ENCODE measurements at places on chromosomes 6 and 20.
A peak's percentile ranks its signal among the peaks of the same experiment; 100 is the strongest.

- DNase-seq = no peak
- no peaks in the 10 kb centered on the region for H3K36me3 ChIP-seq
- peaks cover 6% of the 10 kb centered on the region for H3K4me1 ChIP-seq
Measured at GRCh38 chr20:38927902-38928578, 1.8 kb downstream of the FAM83D start.

GRCh38 chr6:36986704-36987047, 680 bp upstream of the MTCH1 start:
- peak overlapping the region; percentile 94 for H3K27ac ChIP-seq
- H3K36me3 ChIP-seq = peaks cover 5% of the 10 kb centered on the region
- H3K27me3 ChIP-seq = peaks cover 3% of the 10 kb centered on the region
- H3K4me1 ChIP-seq = peaks cover 17% of the 10 kb centered on the region

- DNase-seq = no peak
- H3K4me1 ChIP-seq = no peaks in the 10 kb centered on the region
- no peaks in the 10 kb centered on the region for H3K36me3 ChIP-seq
- peaks cover 17% of the 10 kb centered on the region for H3K27me3 ChIP-seq
Measured at GRCh38 chr20:57133926-57134650, 132.4 kb downstream of the BMP7 start.

DNA sequence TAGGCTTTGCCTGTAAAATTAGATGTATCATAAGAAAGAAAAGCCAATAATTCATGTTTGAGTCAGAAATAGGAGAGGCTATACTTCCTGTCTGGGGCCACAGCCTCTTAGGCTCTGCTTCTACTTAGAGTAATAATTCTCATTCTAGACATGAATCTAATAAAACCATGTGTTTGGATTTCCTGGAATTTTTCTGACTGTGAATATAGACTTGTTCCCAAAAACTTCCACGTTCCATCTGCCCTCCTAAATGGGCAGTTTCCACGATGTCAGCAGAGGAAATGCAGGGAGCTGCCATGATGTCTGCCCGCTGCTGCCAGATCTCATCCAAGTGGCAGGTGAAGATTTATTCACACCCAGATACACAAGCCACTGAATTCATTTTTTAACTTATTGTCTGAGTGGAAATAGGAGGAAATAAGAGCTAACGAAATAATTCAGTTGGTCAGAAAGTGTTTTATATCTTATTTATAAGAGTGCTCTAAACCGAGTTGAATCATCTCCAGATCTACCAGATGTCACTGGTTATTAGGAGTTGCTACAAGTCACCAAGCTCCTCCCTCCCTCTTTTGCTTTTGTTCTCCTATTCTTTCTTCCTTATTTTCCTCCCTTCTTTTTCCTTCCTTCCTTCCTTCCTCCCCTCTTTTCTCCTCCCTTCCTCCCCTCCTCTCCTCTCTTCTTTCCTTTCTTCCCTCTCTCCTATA, 69.3 kb downstream of the ALDH8A1 start:
- no peak overlapping the region for H3K4me3 ChIP-seq
- DNase-seq = no peak
- peaks cover 4% of the 10 kb centered on the region for H3K36me3 ChIP-seq

- no peak for DNase-seq
- H3K4me1 ChIP-seq = no peaks in the 10 kb centered on the region
- no peak overlapping the region for H3K27ac ChIP-seq
- no peak overlapping the region for H3K4me3 ChIP-seq
- peaks cover 8% of the 10 kb centered on the region for H3K27me3 ChIP-seq
Measured at GRCh38 chr6:87116922-87117321, 22.0 kb upstream of the CGA start.
